HFFc6 (cell line): ENCODE measurements at places on chromosomes 7 and 10. TPM values are rescaled to one million over a fixed set of nuclear protein-coding genes. Genes with fewer than 3 reads are reported as not detected.

DNA sequence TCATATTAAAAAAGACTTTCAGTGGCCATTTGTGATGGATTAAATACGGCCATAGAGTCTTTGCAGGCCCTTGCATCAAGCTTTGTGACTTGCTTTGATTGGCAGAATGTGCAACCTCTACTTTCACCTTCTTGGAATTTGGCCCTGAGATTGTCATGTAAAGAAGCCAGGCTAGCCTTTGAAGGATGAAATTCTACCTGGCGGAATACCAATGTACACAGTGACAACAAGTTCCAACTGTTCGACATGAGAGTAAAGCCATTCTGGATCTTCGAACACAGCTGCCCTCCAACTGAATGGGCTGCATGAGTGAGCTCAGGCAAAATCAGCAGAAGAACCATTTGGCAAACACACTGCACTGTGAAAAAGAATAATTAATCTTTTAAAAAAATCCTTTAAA lies 321.3 kb downstream of the PHF14 start:
- DNase-seq, result no peak

- no peak for DNase-seq
Measured at GRCh38 chr10:127755753-127756152, 18.8 kb downstream of the FOXI2 start.

GRCh38 chr10:113060201-113061053 lies 110.4 kb downstream of the TCF7L2 start:
- DNase-seq, result no peak

DNA sequence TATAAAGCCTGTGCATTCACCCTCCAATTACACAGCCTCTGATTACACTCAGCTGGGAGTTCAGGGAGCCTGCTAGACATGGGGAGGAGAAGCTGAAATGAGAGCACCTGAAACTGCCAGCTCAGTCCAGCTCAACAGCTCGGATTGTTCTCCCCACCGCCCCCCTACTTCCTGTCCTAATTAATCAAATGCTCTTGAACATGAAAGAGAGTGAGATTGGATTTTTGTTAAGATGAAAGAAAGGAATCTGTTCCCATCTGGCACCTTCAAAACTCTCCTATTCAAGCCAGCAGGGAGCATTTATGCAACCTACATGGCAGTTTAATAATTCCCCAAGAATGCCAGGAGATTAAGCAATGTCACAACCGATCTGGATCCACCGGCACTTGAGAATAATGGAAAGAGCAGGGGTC lies 98.0 kb downstream of the NPSR1 start:
- no peak for DNase-seq

The PARD3 gene
- total RNA-seq, result 22.7 to 24.4 TPM (median 22.9 TPM) in 3 replicates

GRCh38 chr10:3852147-3852904 lies 67.3 kb upstream of the KLF6 start:
- DNase-seq, result peak; percentile 98

The GIMAP2 gene
- total RNA-seq, result not detected in 3 replicates

The UTF1 gene
- total RNA-seq, result not detected in 3 replicates

DNA sequence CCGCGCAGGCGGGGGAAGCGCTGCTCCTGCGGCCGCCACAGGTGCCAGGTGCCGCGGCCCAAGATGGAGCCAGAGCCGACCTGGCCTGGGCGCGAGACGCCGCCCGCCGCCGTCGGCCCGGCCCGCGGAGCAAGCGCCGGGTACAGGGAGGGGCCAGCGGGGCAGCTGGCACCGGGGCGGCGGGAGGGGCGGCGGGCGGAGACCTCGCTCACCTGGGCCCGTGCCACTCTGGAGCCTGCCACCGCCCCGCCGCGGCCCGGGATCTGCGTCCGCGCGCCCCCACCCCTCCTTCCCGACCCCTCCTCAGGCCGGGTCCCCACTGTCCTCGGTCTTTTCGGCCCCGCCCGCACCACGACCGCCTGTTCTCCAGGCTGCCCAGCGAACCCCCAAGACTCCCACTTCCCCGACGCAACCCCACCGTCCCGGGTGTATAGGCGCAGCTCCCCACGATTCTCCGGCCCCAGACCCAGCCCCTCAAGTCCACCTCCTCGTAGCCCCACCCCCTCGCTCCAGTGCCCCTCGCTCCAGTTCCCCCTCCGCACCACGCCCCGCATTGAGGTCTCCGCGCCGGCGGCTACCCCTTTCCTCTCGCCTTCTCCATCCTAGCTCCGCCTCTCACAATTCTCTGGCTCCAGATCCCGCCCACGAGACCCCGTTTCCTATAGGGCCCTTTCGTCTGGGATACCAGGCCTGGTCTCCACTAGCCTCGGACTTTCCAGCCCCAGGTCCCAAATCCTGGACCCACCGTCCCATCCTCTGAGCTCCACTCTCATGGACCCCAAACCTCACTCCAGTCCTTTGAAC lies at the start of gene GPRIN2:
GPRIN2 (minus strand) TSS at position 144 of the 804 bp plus-strand sequence. CDS start 5,922 bp downstream, outside the sequence.
- DNase-seq, result no peak

DNA sequence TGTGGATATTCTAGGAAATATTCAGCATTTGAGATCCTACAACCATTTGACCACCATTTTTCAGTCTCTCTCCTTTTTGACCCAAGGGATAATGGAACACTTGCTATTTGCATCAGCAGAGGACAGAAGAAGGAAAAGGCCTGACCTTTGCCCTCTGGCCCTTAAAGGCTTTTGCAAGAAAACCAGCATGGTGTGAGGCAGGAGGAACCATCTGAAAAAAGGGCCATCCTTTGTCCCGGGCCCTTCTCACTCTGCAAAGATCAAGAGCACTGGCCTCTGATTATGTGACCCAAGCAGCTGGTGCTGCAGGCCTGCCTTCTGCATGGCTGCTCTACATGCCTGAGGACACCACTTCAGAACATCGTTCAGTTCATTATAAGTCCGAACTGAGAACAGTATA lies 133.3 kb upstream of the STK17A start:
- no peak for DNase-seq

- DNase-seq, result no peak
Measured at GRCh38 chr7:52764492-52765169, 270.8 kb upstream of the POM121L12 start.

DNA sequence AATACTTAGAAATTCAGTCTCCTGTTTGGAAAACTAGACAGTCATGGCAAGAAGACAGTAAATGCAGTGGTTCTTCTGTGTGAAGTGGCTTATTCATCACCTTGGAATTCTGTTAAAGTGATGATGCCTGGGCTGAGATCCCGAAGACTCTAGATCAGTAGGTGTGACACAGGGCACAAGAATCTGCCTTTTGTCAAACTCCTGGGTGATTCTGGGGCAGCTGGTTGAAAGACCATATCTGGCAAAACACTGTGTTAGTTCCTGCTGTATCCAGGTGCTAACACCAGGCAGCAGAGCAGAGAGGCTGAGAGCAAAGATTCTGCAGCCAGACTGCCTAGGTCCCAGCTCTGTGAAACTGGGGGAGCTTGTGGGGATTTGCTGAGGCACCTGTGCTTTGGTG lies 26.5 kb downstream of the MRC1 start:
- peak; percentile 94 for DNase-seq

- no peak for DNase-seq
Measured at GRCh38 chr7:32191305-32191704, 121.1 kb upstream of the PDE1C start.

The ELN gene
- total RNA-seq, result 5.0 to 25.0 TPM (median 10.1 TPM) in 3 replicates

- DNase-seq, result no peak
Measured at GRCh38 chr10:91887272-91888076, 21.8 kb downstream of the FGFBP3 start.

- DNase-seq, result no peak
Measured at GRCh38 chr7:120272701-120273475, at the start of gene KCND2. Gene KCND2 (plus strand): TSS chr7:120273175.

DNA sequence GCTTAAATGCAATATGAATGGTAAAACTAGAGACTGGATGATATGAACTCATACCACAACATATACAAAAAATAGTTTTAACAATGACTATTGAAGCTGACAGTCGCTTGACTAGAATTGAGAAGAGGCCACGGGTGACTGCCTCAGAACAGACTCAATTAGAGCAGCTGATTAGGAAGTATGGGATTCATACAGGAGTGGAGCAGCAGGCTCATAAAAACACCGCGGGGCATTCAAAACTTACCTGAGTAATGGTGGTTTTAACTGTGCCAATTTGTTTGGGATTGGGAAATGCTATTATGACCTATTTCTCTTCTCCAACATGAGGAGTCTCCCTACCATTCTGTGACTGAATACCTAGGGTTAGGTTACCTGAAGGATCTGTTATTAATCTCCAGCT lies 2.1 kb downstream of the CADPS2 start:
- no peak for DNase-seq

The MMD2 gene
- total RNA-seq, result not detected in 3 replicates

DNA sequence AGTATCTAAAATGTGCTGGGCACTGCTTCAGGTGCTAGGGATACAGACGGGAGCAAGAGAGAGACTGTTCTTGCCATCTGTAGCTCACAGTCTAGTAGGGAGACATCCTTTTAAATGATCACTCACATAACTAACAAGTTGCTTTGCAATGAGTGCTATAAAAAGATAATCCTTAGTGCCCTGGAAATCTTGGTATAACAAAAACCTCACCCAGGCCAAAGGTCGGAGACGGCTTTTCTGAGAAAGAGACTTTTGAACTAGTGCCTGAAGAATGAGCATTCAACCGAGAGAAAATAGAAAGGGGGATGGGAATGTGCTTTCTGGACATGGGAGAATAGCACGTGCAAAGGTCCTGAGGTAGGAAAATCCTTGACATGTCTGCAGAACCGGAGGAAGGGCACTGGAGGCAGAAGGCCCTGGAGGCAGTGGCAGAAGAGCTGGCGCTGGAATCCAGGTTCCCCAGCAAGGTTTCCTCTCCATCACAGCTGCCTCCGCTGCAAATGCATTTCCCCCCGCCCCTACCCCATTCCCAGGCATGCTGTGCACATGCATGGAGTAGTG lies 89.4 kb downstream of the COL13A1 start:
- no peak for DNase-seq

DNA sequence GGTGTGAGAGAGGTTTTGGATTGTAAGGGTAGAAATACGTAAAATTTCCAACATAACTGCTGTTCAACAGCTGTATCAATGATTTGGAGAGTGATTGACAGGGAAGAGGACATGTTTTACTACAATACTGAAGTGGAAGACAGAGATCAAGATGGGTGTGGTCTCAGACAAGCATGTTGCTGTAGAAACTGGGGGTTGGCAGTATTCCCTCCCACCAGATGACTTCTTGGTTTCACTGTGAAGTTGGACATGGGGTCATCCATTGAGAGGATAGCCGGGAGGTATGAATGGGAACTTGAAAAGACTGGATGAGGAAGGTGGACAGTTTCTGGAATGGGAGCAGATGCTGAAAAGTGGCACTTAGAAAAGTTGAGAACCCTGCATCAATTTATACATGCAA lies 95.3 kb upstream of the HDAC9 start:
- DNase-seq, result no peak

The STEAP2 gene
- total RNA-seq, result 12.1 to 15.6 TPM (median 13.7 TPM) in 3 replicates

- DNase-seq, result no peak
Measured at GRCh38 chr7:1284743-1285458, 52.2 kb downstream of the UNCX start.

The COL17A1 gene
- 0.53 to 1.8 TPM (median 1.2 TPM) in 3 replicates for total RNA-seq

GRCh38 chr10:23155169-23155568 lies 36.9 kb upstream of the PTF1A start:
- no peak for DNase-seq

The SLC26A3 gene
- total RNA-seq, result not detected in 3 replicates

DNA sequence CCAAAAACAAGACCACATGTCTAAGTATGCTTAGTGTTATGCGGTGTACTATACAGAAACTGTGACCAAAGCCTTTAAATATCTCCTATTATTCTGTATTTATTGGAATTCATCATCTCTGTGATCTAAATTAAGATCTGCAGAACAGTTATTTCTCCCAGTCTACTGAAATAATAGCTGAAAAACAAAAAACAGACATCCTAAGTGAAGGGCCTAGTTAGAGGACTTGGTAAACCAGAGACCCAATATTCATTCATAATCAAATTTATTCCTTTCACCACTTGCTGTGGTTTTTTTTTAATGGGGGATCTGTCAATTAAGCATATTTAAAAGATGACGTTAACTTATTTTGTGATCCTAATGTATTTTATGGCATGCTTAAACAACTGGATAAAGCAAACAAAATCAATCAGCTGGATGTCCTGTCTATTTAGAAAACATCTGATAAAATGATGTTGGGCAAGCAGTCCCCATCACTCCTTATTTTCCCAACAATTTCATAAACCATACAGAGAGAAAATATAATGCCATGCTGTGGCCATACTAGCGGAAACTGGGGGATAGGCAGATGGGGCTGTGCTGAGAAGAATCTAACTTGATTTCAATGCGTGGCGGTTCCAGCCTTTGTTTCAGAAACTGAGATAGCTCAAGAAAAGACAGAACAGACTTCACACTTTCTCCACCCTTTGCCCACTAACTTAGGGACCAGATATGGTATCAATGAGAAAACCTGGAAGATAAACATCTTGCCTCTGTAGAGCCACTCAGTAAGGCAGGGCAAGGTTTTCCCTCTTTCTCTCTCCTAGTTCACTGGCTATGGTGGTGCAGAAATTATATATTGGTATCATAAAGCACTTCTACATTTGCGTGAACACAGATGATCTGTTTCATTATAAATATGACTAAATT lies 32.9 kb downstream of the ICA1 start:
- no peak for DNase-seq

The PRKAR1B gene
- total RNA-seq, result 16.5 to 22.4 TPM (median 21.9 TPM) in 3 replicates

The PTF1A gene
- total RNA-seq, result not detected in 2 replicates

DNA sequence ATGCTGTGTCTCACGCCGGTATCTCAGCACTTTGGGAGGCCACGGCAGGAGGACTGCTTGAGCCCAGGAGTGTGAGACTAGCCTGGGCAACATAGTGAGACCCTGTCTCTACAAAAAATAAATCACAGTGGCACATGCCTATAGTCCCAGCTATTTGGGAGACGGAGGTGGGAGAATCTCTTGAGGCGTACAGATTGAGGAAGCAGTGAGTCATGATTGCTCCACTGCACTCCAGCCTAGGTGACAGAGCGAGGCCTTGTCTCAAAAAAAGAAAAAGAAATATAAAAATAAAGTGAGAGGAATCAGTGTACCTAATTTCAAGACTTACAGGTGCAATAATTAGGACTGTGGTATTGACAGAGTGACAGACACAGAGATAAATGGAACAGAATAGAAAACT lies 23.9 kb downstream of the SLC25A40 start:
- no peak for DNase-seq

- DNase-seq, result no peak
Measured at GRCh38 chr7:43041105-43041504, 71.3 kb upstream of the HECW1 start.

DNA sequence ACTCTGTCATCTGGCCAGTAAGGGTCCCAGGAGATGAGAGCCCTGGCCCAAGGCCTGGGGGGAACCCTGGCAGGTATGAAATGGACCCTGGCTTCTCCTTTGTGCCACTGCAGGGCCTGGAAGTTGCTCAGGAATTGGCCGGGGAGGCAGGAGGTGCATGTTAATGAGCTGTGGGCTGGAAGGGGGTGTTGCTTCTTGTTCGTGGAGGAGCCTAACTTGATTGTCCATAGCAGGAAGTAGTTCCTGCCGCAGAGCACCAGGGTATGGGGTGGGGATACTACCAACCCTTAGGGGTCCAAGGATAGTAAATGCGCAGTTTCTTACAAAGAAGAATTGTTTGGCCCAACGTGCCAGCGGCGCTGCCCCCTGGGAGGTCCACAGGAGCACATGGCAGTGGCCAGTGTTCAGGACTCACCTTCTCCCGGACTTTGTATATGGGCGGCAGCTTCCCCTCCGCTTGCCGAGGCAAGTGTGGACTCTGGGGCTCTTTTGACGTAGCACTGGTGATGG lies 21.5 kb downstream of the TEX36 start:
- DNase-seq, result no peak
